Endodermal cell (in vitro differentiated cells): ENCODE measurements at places on chromosomes 11 and 22.

GRCh38 chr11:64817476-64817875 is 7.1 kb upstream of the MEN1 start:
- no peak for DNase-seq

GRCh38 chr22:39765046-39765445 is 128.5 kb downstream of the ENTHD1 start:
- no peak for DNase-seq

GRCh38 chr11:64101461-64101860 is 64.5 kb downstream of the MACROD1 start:
- no peak for DNase-seq

GRCh38 chr11:7533199-7534041 is 19.6 kb downstream of the PPFIBP2 start:
- no peak for DNase-seq

GRCh38 chr22:30020511-30020910 is 59.8 kb upstream of the HORMAD2 start:
- DNase-seq = no peak
